T47D (cell line): ENCODE measurements at places on chromosomes 2 and 18.

- no peak for DNase-seq
Observed at GRCh38 chr18:35512761-35513160, 15.0 kb upstream of the INO80C start.

GRCh38 chr2:149702571-149702970 lies 115.0 kb upstream of the MMADHC start:
- no peak for DNase-seq

DNA sequence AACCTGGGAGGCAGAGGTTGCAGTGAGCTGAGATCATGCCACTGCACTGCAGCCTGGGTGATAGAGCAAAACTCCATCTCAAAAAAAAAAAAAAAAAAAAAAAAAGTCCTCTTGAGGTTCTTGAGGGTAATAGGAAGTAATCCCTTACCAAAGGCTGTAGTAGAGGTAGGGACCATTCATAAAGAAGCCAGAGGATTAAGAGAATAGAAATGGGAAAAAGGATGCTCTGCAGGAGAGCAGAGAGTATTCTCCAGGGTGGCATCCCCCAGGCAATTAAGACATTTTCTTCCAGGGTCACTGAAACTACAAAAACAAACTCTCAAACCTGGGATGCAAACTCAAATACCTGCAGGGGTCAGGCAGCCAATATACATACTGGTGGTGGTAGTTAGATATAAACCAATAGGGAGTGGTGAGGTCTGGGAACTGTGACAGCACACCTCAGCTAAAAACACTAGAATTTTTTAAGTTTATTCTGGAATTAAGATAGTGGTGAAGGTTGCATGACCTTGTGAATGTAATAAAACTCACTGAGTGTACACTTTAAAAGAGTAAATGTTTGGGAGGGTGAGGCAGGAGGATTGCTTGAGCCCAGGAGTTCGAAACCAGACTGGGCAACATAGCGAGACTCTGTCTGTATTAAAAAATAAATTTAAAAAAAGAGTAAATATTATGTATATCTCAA lies 24.7 kb downstream of the RAPH1 start:
- DNase-seq: no peak

DNA sequence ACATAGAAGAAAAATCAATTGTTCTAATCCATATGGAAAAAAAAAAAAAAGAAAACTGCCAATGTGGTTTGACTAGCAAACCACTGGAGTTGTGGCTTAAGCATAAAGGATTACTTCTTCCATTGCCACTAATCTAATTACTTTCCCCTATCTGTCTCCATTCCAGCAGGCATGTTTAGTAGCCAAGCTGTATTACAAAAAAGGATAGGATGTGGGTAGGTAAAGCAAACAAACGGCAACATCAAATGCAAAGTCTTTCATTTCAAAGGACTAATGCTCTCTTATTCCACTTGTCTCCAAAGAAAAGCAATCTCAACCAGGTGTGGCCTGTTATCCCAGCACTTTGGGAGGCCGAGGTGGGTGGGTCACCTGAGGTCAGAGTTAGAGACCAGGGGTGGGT lies 36.5 kb downstream of the SLC8A1 start:
- no peak for DNase-seq
